ENCODE measurements at places on chromosomes 7 and 10. TPM values are rescaled to one million over a fixed set of nuclear protein-coding genes. Genes with fewer than 3 reads are reported as not detected.

PDCD11 gene
- polyA plus RNA-seq, result 18.0 TPM

- DNase-seq, result peak; percentile 44
Observed at GRCh38 chr7:68187532-68187931, 1190.9 kb downstream of the TYW1 start.

CLIP2 gene
- polyA plus RNA-seq, result 101 TPM

SMARCD3 gene
- 42.2 TPM for polyA plus RNA-seq

DNA sequence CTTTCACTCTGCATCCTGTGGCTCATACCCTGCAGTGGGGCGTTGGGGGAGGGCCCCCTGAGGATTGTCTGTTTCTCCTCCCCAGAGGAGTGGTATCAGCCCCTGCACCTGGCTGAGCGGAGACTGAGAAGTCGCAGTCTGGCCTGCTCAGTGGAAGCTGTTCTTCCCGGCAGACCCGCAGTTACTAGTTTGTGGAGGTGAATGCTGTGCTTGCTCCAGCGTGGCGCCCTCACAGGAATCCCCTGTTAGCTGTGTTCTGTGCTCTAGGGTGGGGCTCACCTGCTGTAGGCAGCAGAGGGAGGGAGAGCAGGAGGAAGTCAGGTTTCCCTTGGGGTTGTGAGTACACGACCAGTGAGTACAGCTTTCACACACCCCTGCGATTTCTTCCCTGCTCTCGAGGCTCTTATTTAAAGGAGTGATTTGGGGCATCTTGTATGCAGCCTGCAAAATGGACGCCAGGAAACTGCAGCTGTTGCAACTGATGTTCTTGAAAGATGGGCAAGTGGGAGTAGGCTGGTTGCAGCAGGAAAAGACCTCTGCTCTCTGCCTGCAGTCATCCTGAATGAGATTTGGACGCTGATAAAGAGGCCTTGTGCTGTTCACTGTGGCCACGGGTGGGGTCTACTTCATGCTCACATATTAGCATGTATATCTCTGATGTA is 66.4 kb downstream of the HK1 start:
- no peak for DNase-seq

DNA sequence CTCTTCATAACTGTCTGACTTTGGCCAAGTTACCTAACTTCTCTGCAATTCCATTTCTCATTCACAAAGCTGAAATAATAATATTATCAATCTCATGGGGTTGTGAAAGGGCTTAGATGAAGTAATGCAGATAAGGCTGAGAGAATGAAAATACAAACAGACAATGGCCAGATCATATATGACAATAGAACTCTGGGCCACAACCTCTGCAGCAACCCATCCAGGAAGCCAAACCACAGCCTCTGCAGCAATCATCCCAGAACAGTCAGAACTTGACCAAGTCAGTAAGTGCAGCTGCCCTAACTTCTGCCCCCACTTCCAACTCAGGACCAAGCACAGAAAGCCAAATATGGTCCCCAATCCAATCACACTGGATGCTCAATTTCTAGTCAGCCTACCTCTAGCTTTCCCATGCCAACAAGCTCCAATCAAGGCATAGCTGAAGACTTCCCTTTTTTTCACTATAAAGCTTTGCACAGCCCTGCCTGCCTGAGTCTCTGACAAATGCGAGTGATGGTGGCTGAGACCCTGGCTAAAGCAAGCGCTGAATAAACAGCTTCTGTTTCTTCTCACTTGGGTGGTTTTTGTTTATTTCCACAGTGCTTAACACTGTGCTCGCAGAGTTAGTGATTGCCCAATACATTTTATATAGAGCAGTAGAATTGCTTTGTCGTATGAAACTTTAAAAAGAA is 34.8 kb upstream of the TNPO3 start:
- no peak for DNase-seq

SPACDR gene
- polyA plus RNA-seq, result 1.6 TPM
